ENCODE measurements at places on chromosomes 7 and 10.
A peak's percentile ranks its signal among the peaks of the same experiment; 100 is the strongest.

GRCh38 chr10:131926253-131926652 lies 25.4 kb downstream of the PPP2R2D start:
- DNase-seq: no peak

GRCh38 chr10:69445041-69445440 lies 6.2 kb upstream of the TSPAN15 start:
- no peak for DNase-seq

- no peak for DNase-seq
Observed at GRCh38 chr7:7922684-7923385, 45.8 kb upstream of the GLCCI1 start.

DNA sequence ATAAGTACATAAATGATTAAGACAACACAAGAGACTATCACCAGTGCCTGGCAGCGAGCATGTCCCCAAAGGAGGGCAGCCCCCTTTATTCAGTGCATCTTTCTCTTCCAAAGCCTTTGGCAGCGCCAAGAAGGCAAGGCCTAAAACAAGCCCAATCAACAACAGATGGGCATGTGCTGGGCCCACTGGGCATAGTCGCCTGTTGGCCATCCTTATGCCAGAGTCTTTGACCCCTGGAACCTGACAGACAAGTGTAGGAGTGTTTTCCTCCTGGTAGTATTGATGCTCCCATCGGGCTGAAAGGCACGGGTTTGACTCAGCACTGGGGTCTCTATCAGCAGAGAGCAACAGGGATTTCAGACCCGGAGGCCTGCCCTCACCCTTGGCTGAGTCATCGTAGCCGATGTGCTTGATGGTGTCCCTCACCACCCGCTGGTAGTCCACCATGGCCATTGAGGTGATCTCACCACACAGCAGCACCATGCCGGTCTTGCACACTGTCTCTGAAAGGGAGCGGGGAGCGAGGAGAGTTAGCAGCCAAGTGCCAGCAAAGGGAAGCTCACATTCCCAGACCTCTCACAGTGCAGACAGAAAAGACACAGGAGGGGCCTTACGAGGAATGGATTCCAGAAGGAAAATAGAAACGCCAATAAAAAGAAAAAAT lies 5.8 kb downstream of the MAT1A start:
- no peak for DNase-seq

DNA sequence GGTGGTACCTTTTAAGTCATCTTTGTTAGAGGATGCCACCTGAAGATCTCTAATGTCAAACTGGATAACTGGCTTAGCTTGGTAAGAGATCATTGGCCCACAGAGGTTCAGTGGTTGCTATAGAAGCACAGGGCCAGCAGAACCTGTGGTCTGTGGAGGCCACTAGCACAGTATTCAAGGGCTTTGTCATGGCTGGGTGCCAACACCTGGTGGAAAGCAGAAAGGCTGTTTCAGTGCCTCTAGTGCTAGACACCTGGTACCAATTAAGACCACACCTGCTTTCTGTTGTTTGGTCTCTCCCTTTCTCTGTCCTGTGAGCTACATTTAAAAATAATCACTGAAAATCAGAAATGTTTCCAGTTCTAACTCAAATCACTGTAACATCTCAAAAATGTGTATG lies 10.0 kb upstream of the PCGF5 start:
- no peak for DNase-seq

GRCh38 chr10:76546411-76546810 lies 1091.2 kb downstream of the KCNMA1 start:
- DNase-seq: no peak

DNA sequence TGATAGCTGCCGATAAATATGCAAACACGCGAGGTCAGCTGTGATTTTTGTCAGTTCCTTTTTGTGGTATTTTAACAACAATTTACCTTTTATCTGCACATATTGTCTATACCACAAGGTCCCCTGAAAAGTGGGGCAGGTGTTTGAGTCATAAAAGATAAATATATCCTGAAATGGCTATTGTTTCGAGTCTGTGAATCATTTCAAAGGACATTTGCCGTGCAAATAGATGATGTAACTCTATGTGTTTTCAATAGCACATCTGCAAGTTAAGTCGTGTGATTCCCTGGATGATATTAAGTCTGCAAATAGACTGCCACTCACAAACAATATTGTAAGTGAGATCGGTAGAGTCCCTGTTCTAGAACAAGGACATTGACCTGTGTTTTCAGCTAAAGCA lies 193.0 kb upstream of the PITRM1 start:
- DNase-seq: no peak

DNA sequence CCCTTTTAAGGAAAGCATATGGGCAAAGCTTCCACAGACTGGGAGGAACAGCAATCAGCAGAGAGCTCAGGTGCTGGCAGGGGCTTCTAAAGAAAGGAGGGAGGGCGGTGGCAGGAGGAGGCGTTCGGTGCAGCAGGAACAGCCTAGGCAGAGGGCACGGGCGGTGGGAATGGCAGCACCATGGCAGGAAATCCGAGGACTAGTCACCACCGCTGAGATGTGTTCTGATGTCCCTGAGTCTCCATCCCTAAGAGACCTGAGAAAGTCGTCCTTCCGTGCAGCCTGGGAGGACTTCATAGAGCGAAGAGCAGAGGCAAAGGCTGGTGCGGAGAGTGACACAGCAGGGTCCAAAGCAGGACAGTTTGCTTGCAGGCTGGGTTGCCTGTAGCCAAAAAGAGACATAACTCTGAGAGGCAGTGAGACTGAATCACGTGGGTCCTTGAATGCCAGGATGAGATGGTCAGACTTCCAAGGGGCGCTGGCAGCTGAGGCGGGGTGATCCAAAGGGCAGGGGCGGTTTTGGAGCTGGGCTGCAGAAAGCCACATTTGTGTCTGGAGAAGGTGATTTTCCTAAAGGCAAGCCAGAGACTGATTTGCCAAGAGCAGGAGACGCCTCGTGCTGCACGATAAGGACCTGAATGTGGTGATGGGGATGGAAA lies 35.8 kb upstream of the GRID1 start:
- DNase-seq: no peak

DNA sequence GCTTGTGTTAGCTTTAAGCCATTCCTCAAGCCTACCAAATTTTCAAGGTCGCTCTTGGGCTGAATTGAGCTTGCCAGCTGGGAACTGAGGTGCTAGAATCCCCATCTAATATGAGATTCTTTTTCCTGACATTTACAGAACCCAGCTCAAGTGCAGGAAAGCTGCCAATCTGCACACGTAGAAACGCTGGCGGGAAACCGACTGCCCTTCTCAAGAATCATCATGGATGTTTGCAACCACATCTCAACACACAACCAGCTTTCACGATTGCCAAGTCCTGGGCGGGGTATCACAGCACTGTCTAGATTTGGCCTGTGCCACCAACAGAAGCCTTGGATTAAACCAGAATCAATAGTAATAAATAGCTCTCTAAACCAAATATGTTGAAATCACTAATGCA lies 203.7 kb downstream of the DIP2C start:
- DNase-seq: no peak

GRCh38 chr7:41795276-41795833 lies 92.5 kb upstream of the INHBA start:
- DNase-seq: no peak

- no peak for DNase-seq
Observed at GRCh38 chr10:111822661-111823060, 360.9 kb downstream of the GPAM start.

DNA sequence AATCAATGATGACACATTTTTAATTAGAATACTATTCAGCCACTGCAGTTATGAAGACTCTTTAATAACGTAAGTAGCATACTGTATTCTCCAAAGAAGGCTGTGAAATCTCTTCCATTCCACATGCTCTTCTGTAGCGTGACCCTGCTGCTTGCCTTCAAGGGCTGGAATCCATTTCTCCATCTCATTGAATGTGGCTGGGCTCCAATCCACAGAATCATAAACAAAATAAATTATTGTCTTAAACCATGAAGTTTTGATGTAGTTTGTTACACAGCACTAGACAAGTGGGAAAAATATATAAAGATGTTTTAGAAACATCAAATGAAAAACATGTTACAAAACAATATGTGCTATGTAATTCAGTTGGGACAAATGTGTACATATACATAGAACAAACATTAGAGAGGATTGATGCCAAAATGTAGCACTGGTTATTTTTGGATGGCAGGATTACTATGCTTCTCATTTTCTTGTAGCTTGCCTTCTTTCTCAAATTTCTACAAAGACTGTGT lies 410.8 kb upstream of the PODXL start:
- no peak for DNase-seq

DNA sequence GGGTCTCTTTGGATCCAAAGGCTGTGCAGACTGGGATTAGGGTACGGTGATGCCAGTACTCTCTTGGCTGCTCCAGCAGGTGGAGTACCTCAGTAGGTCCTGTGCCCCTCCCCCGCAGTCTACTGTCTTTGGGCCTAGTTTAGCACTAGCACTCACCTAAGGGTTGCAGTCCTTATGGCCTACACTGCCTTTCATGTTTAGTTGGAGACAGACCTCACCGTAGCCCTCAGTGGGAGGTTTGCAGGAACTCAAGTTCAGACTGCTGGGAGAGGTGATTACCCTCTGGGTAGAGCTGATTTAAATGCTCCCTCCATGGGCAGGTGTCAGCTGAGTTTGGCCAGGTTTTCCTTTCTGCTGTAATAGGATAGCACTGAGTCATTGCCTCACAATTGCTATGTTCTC lies 210.8 kb upstream of the TMEM196 start:
- DNase-seq: no peak

GRCh38 chr7:152759949-152760853 lies 649 bp downstream of the ACTR3B start:
- no peak for DNase-seq

DNA sequence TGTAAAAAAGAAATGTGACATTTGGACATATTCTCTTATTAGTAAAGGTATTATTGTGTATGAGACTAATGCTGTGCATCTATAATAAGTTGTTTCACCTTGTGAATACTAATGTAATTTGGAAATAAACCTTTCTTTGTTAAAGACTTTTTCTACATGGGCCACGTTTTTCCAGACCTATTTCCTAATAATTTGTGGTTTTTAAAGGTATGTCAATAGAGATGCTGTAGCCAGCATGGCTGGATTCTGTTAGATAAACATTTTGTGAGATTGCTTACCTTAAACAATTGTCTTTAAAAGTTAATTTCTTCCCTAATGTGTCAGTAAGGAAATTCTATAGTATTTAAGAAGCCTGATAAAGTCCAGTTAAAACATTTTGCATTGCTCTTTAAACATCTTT lies 56.0 kb downstream of the KAT6B start:
- no peak for DNase-seq

DNA sequence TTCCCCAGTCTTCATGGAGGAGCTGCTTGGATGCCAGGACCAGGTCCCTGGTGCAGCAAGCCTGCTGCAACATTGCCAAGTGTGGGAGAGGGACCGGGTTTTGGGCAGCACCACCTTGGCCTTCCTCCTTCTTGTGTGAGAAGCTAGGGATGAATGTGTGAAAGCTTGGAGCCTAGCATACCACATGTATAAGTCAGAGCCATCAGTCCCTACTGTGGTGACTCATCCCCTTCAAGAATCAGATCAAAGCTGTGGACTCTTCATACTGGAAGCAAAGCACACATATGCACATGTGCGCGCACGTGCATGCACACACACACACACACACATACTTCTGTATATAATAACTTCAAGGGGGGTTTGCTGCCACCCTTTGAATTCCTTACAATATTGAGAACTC lies 527.8 kb downstream of the LRMDA start:
- no peak for DNase-seq

- no peak for DNase-seq
Observed at GRCh38 chr10:76357726-76358415, 926.4 kb downstream of the LRMDA start.

- no peak for DNase-seq
Observed at GRCh38 chr10:90308223-90308622, 549.6 kb downstream of the HTR7 start.

DNA sequence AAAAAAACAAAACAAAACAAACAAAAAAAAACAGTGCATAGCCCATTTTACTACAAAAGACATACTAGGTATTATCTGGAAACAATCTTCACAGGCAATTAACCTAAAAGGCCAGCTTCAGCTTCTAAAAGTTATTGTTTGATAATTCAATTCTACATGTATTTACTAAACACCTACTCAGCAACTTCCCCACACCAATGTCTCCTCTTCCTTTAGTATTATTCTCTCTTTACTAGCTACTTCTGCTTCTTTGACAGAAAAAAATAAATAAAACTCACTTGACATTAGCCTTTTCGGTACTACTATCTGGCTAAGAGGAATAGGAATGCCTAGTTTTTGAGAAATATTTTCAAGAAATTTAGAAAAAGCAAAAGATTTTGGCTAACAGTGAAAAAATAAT lies 2.8 kb downstream of the TM9SF3 start:
- no peak for DNase-seq

GRCh38 chr7:151678227-151678604 lies 158.5 kb upstream of the RHEB start:
- DNase-seq: no peak

DNA sequence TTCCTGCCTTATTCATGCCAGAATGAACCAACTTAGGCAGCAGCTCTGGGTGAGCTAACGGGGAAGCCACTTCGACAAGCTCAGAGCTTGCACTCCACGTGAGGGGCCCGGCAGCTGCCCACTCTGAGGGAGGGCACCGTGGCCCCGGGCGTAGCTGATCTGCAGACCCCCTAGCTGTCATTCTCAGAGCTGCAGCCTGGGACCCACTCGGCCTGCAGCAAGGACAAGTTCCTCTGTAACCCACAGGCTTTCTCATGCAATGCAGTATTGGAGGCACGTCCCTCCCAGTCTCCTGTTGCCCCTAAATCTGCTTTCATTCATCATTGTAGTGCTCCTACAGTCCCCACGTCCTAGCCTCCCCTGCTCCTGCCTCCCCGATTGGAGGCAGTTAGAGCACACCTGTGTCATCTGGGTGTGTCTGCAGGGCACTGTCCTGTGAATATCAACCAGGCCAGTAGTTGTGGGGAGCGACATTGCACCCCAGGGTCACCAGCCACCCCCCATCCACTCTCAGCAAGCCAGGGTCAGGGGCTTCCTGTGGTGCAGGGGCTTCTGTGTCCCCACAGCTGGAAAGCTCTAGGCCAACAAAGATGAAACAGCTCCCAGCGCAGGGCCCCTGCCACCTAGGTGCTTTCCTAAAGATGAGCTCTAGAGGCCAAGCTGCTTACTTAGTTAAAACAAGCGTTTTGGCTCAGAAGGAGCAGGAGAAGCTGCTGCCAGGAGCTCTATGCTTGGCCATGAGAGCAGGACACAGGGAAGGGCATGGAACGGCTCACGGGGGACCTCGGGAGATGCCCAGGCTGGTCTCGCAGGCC lies 333.6 kb downstream of the ADARB2 start:
- DNase-seq: no peak

GRCh38 chr7:139741789-139742344 lies 35.9 kb downstream of the HIPK2 start:
- no peak for DNase-seq

- DNase-seq: no peak
Observed at GRCh38 chr7:66353547-66353946, 148.4 kb downstream of the TPST1 start.

- DNase-seq: no peak
Observed at GRCh38 chr7:148584154-148584827, 6.3 kb upstream of the C7orf33 start.

DNA sequence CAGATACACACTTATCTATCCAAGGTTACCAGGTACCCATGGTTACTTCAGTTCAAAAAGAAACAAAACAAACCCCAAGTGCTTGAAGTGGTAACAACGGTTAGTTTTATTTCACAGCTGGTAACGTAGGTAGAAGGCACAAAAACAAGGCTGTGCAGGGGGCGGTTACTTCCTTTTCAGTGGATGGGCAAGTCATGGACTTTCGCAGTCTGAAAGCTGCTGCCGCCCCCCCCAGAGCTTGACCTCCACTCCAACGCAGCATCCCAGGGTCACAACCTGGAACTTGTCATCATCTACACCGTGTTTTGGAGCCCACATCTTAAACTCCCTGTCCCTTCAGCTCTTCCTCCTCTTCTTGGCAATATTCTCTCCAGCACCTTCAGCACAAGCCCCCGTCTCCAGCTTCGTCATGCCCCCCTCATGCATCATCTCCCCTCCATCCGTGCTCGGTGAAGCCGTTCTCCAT lies 181.2 kb upstream of the ITGB1 start:
- DNase-seq: peak; percentile 53

Measured in activated CD8-positive, alpha-beta memory T cell treated with anti-CD3 and anti-CD28 coated beads for 1 hour (primary cell).